CD4-positive, alpha-beta T cell treated with Interferon gamma for 1 hour (primary cell): ENCODE measurements at places on chromosomes 7 and 10.

GRCh38 chr7:116986611-116987565 is 33.6 kb downstream of the ST7 start:
- no peak for DNase-seq

DNA sequence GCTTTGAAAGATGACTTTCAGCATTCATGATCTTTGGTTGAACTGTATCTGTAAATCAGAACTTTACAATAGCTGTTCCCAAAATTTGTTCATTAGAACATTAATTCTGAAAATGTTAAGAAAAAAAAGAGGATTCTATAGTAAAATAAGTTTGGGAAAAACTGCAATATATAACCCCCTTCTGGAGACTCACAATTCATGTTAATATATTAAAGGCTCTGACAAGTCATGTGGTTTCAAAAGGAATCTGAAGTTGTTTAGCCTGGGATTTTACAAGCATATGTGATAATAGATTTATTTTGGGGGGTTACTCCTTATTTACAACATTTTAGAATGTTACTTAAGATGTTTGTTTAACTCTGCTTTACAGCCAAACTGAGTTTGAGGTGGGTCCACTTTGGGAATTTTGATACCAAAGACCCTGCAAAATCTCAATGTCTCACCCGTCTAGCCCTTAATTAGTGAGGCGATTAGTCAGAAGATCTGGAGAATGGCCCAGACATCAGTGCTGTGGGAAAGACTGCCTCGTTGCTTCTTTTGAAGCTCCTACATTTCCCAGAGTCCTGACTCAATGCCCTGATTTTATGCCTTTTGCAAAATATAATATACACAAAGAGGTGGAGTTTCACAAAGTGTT is 40.0 kb downstream of the CDK1 start:
- no peak for DNase-seq

DNA sequence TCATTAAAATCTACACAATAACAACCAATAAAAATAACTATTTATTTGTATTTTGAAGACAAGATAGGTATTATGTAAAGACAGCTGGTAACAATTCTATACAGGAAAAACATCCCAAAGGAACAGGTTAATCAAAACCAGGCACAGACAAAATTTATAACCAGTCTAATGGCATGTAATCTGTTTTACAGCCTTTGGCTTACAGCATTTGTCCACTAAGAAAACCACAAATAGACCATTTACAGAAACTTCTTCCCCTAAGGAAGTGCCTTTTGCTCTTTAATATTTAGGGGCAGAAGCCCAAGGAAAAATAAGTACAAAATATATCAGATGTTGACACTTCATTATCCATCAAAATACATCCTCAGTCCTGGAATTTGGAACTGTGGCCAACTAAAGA is 65.0 kb downstream of the SVIL start:
- DNase-seq, result no peak

GRCh38 chr7:47424523-47424922 is 157.4 kb downstream of the TNS3 start:
- DNase-seq, result no peak

- DNase-seq, result no peak
Observed at GRCh38 chr10:97001183-97001991, 169.3 kb downstream of the LCOR start.

DNA sequence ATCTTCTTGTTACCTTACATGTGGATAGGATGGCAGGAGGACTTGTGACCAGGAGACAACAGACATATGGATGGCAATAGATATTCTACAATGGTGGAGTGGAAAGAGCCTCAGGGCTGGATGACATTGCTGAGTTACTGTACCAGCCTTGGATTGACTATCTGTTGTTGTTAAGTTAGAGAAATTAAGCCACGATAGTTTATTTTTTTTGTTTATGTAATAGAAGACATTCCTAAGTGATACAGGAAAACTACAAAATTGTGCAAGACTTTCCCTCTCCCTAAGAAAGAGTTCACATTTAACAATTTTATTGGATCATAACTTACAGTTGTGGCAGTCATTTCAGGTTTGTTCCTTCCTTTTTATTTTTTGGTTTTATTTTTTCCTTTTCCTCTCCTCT is 230.7 kb upstream of the CACNA2D1 start:
- DNase-seq, result no peak

- no peak for DNase-seq
Observed at GRCh38 chr7:133827707-133828623, 299.2 kb upstream of the LRGUK start.

DNA sequence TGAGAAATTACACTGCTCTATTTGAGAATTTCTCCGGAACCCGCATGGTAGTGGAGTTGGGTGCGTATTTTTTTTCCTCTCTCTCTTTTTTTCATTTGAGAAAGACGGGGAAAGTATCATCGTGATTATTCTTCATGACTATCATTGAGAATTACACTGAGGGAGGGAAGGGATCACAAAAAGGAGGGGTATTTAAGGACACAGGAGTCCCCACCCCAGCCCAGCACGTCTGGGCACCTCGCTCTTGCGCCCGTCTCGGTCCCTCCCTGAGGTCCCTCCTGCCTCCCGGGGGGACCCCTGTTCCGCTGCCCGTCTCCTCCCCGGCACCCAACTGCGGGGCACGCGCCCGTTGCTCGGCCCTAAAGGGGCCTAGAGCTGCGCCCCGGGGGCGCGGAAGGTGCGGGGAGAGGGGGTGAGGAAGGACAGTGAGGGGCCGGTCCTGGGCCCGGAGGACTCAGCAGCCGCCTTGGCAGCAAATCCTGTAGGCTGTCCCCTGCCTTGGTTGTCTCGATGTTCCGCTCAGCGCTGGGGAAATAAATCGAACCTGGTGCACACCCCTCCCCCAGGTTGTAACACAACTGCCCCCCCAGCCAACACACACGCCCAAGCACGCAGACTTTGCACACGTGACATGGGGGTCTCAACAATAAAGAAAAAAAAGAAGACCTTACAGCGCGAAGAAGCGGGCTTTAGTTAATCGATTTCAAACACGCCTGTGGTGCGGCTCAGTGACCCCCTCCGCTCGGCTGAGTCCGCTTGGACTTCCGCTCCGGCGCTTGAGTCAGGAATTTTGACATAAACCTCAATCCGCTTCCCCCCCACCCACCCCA is 18.6 kb upstream of the GATA3 start:
- DNase-seq, result no peak

DNA sequence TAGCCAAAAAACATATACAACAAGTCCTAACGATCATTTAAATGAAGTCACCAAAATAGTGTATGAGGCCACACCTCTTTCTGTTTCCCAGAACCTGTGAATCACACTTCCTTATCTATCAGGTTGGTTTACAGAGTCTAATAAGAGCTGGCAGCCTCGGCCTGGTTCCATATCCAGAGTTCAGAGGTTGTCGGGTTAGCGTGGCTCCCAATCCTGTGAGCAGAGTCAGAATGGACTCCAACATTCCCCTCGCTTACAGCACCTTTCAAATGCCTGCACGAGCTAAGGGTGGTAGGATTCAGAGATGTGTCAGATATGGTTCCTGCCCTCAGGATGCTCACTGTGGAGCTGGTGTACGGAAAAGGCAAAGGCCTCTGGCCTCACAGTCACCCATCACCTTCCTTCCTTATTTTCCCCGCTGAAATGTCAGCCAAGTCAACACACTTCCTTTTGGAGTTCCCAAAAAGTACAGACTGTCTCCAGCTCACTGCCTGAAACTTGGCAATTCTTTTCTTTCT is 6.0 kb downstream of the IL15RA start:
- no peak for DNase-seq

GRCh38 chr7:23093546-23093945 is 12.0 kb upstream of the KLHL7 start:
- no peak for DNase-seq

DNA sequence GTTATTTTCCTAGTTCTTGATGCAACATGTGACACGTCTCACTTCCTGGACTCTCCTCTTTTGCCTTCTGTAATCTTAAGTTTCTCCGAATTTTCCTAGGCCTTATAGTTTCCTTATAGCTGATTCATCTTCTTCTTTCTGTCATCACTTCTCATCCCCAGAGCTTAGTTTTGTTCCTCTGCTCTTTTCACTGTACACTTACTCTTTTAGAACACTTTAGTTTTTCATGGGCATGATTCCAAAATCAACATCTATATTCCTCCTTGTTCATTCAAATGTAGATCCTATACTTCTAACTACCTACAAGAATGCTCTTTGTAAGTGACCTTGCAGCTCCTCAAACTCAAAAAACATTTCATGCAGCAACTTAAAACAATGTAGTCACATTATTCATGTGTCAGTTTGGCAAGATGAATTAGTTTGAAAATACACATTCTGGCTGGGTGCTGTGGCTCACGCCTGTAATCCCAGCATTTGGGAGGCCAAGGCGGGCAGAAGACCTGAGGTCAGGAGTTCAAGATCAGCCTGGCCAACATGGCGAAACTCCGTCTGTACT is 13.1 kb upstream of the SLC26A3 start:
- DNase-seq, result no peak

DNA sequence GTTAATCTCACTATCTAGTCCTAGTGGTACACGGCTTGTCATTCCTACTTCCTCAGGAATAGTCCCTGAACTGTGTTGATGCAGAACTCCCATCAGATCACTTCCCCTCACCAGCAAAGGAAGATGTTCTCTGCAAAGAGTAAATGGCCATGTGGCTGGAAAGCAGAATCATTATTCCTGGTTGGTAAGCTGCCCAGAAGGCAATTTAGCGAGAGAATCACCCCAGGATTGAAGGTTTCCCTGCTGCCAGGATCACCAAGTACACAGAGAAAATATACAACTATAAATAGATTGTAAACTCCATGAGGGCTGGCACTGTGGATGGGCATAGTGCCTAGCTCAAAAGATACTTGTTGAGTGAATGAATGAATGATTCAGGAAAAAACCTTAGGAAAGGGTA is 115.0 kb downstream of the GFRA1 start:
- no peak for DNase-seq

DNA sequence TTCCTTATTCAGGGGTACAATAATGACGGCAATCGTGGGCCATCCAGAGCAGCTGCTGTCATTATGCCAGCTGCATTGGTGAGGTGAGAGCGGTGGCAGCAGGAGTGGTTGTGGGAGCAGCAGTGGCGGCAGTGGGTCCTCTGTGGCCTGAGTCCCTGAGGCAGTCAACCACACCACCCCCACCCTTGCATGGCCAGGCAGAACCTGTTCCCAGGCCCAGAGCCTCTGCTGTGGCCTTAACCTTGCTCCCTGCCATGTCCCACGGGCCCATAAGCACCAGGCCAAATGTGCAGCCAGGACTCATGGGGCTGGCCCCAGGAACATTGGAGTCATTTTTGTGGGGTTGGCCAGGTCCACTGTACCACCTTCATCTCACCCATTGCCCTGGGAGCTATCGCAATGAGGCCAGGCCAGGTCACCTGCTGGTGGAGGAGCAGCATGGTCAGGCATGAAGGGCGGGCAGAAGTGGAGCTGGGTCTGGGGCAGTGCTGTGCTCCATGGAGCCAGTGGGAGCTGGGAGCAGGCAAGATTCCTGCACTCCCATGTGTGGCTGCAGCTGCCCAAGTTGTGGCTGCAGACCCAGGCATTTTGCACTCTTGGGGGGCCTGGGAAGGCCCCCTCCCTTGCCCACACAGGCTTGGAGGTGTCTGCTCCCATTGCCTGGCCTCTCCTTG is 213.5 kb downstream of the GPR158 start:
- DNase-seq, result no peak

- DNase-seq, result peak; percentile 53
Observed at GRCh38 chr10:24882047-24882698, 70.2 kb downstream of the PRTFDC1 start.

GRCh38 chr10:95644901-95645300 is 11.6 kb downstream of the ALDH18A1 start:
- no peak for DNase-seq

DNA sequence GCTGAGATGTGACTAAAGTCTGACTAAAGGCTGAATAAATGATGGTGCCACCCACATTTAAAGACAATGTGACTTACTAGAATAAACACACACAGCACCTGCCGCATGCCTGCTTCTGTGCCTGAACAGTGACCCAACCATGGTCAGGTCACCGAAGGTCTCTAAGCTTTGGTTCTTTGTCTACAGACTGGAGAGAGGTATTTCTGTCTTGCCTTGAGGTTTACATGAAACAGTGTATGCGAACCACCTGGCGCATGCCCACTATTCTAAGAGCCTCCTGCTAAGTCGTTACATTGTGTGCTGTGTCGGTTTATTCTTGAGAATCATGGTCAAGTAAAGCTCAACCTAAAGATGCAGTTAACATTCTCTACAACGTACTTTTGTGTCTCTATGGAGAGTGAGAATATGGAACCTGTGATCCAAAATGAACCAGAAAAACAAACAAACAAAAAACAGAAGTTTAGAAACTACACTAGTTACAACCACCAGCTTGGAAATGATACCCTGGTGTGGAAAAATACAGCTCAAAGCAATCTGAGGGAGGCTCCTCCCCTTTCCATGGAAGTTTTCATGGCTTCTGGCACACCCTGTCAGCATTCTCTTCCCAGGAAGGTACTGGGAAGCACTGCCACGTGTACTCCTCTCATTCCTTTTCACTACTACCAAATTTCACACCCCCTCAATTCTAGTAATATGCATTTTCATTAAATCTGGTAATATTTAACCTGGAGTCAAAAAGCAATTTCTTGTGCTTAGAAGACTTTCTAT is 40.0 kb downstream of the VOPP1 start:
- DNase-seq, result no peak

GRCh38 chr10:10508211-10508610 is 509.5 kb upstream of the CELF2 start:
- DNase-seq, result no peak

GRCh38 chr10:1573334-1573969 is 163.9 kb downstream of the ADARB2 start:
- no peak for DNase-seq

DNA sequence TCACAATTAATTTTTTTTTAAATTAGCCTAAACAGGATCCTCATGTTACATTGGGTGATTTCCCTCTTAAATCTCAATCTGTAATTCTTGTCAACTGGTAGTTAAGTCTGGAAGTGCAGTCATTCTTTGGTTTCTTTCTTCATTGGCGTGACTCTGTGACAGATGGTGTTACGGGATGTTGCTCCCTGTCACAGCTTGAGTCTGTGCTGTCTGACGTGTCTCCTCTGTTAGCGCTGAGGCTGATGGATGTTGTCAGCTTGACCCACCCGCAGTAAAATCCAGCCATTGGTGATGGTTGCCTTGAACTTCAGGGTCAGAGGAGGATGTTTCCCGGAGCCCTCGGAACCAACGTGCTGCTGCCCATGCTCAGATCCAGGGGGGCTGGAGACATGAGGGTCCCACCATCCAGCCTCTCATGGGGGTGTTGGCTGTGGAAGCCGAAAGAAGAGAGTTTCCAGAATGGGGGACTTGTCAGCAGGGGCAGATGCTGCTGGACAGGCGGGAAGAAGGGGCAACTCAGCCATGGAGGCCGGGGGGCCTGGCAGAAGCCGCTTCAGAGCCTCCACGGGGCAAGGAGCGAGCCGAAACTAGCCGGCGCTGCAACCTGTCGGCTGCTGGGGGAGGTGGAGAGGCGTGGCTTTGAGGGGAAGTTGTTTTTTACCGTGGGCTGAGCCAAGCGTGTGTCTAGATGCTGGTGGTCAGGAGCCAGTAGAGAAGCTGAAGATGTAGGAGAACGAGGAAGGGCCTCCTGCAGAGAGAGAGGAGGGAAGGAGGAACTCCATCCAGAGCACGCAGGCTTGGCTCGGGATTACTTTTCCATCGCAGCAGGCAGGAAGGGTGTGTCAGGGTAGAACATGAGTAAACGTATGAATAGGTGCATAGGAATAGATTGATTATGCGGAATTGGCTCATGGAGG is 3.5 kb downstream of the SUN1 start:
- DNase-seq, result no peak

GRCh38 chr7:5709347-5709950 is 72.0 kb downstream of the RNF216 start:
- no peak for DNase-seq
